ENCODE measurements at places on chromosomes 7 and 10.

GRCh38 chr7:80410081-80410480, 101.8 kb downstream of the GNAT3 start:
- DNase-seq: no peak

GRCh38 chr10:62545160-62546066, 171.2 kb downstream of the ZNF365 start:
- no peak for DNase-seq

- no peak for DNase-seq
Observed at GRCh38 chr7:100090527-100091410, 2.0 kb downstream of the COPS6 start.

- DNase-seq: no peak
Observed at GRCh38 chr7:107502154-107502553, 32.3 kb downstream of the GPR22 start.

GRCh38 chr7:44309271-44310091, 15.9 kb downstream of the CAMK2B start:
- peak; percentile 45 for DNase-seq

GRCh38 chr10:17256627-17257026, 28.6 kb downstream of the VIM start:
- no peak for DNase-seq

DNA sequence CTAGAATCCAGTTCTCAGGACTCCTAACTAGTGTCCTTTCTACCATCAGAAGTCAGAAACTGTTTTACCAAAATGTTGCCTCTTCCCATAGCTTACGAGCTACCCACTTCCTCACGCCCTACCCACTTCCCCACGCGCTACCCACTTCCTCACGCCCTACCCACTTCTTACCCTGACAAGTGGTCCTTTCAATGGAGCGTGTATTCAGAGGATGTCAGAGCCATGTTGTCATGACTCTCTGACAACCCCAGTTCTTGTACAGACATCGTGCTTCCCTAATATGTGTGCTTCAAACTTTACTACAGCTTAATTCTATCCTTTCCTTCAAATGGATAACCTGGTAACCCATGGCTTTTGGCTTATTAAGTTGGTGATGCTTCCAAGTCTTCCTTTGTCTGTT, 84.8 kb upstream of the PHF14 start:
- DNase-seq: no peak

DNA sequence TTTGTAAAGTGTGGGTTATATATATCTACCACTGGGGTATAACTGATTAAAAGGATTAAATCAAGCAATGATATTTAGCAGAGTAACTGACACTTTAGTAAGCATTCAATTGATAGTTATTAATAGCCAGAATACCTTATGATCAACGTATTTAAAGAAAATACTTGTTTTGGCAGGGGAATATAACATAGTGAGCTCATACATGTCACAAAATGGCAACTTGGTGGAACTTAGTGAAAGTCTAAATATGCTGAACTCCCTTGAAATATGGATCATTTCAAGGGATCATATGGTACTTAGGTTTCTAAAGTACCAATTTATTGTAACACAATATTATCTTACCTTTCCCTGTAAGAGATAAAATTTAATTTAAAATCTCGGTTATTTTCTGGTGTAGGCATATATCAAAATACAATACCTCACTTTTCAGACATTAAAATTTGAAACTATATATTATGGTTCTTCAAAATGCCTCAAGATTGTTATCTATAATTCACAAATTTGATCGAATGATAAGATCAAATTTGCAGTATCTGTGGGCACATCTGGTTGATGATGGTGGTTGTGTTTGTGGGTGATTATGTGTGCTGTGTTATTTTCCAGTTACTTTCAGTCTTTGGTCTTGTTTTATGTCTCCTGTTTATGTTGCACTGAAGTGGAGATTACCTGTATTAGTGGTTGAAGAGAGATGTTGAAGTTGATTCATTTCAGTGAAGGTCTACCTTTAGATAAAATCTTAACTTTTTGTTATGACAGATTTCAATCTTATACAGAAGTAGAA, 5.2 kb downstream of the ARL4A start:
- DNase-seq: no peak

GRCh38 chr10:107614939-107615685, 450.6 kb upstream of the SORCS1 start:
- no peak for DNase-seq

DNA sequence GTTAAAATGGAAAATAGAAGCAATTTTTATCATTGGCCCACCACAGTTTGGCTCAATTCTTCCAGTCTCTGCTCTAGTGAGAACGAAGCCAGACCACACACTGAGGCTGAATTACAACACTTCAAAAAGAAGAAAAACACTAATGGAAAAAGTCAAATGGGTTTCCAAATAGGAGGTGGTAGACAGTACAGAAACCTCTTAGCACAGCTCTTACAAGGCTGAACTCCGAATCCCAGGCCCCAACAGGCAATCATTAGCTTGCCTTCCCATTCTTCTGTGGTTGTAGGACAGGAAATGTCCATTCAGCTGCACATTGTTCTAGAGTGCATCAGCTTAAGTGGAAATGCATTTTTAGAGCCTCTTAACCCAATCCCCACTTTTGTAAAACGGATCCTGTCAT, 115.1 kb upstream of the MEOX2 start:
- no peak for DNase-seq

GRCh38 chr7:19101909-19102308, 15.5 kb downstream of the TWIST1 start:
- no peak for DNase-seq

GRCh38 chr10:84155521-84155920, 16.2 kb downstream of the GHITM start:
- DNase-seq: no peak

- no peak for DNase-seq
Observed at GRCh38 chr10:49827297-49827696, 65.2 kb upstream of the OGDHL start.
